ENCODE measurements at places on chromosomes 1 and 21. TPM values are rescaled to one million over a fixed set of nuclear protein-coding genes. Genes with fewer than 3 reads are reported as not detected.

DNA sequence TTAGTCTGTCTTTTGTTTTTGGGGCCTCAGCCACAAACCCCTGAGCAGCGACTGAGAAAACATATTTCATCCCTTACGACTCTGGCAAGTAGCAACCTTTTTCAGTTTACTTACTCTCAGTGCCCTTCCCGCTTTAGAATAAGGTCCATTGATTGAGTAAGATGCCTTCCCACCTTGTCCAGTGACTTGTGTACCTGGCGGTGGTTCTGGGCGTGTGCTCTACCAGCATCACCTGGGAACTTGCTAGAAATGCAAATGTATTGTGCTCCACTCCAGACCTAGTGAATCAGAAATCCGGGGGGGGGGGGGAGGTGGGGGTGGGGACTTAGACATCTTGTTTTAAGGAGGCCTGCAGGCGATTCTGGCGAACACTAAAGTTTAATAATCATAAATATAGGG, 72.1 kb downstream of the S1PR1 start:
- no peak for DNase-seq

FMO2 gene
- total RNA-seq, result 6.7 TPM

GRCh38 chr21:26281506-26281905, 110.9 kb upstream of the APP start:
- no peak for DNase-seq

DNA sequence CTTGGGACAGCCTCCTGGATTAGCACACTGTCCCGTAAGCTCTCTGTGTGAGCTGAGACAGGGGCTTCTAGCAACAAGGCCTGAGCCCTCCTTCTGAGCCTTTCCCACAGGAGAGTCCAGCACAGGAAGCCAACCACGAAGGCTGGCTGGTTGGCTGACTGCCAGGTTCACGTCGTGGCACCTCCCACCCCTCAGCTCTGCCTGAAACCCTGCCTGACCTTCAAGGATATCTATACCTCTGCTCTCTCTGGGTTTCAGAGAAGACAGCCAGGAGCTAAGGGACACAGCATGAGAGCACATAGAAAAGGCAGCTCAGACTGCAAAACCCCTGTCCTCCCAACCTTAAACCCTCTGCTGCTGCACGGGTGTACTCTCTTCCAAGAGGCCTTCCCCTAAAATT, 13.9 kb downstream of the DLGAP3 start:
- DNase-seq, result no peak

GRCh38 chr1:27360159-27361043, 6.4 kb downstream of the MAP3K6 start:
- no peak for DNase-seq

DNA sequence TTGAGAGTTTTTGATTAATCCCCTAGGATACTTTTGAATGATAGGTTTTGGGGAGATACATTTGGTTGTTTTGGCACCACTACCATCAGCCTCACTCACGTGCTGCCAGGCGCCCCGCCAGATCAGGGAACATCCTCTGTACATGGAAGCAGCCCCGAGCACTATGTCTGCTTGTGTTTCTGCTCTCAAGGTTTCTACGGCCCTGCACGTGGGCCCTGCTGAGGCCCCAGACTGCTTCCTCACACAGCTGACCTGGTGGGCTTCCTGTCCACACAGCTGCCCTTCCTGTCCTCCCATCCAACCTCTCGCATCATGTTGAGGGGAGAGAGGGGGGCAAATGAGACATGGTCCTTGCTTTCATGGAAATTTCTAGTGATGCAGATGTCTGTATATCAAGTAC, 20.0 kb downstream of the ADARB1 start:
- DNase-seq, result no peak

DCAF8 gene
- 137 TPM for total RNA-seq

DNA sequence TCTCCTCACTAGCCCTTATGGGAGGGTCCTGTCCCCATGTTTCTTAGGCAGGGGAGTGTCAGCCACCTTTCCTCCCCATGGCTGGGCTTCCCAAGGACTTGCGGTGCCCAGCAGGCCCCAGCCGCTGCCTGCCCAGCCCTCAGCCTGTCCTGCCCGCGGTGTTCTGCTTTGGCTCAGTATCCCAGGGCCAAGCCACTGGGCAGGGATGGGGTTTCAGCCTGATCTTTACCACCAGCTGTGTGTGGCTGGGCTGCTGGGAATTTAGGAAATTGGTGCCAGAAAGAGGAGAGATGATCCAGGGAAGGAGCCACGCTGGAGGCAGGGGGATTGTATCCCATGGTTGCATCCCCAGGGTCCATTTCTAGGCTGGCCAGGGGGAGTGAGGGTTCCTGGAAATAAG, 6.9 kb upstream of the IGFN1 start:
- no peak for DNase-seq

DNA sequence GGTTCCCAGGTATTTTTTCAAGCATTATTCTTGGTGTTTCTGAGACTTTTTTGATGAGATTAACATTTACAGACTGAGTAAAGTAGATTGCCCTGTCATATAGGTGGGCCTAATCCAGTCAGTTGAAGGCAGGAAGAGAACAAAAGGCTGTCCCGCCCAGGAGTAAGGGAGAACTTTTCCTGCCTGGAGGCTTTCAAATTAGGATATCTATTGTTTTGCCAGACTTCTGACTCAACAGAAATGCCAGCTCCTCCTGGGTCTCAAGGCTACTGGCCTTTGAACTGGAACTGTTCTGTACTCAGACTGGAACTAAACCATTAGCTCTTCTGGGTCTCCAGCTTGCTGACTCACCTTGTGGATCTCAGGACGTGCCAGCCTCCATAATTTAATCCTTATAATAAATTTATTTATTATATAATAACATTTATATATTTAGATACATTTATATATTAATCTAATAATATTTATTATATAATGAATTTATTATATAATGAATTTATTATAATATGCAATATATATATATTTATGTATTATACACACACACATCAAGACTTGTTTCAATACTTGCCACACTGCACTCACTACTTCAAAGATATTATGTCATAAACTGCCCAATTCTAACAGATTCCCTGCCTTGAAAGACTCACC, 510.8 kb upstream of the B3GALT2 start:
- DNase-seq, result no peak

GRCh38 chr1:211900441-211900840, 69.9 kb upstream of the LPGAT1 start:
- DNase-seq, result no peak

DNA sequence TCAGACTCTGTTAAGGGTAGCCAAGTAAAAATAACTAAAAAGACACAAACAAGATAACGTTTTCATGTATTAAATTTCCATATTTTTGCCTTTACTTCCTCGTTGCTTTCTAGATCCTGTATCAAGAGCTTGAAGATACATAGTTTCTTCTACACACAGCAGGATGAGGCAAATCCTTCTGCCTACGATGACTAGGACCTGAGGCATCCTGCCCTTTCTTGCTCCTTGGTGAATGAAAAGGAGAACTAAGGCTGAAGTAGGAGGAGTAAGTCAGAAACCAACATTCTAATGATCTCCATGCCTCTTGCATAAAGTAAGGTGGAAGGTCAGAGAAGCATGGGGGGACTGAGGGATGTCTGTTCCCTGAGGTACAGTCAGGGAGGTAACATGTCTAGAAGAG, 102.6 kb downstream of the GPATCH2 start:
- no peak for DNase-seq

DNA sequence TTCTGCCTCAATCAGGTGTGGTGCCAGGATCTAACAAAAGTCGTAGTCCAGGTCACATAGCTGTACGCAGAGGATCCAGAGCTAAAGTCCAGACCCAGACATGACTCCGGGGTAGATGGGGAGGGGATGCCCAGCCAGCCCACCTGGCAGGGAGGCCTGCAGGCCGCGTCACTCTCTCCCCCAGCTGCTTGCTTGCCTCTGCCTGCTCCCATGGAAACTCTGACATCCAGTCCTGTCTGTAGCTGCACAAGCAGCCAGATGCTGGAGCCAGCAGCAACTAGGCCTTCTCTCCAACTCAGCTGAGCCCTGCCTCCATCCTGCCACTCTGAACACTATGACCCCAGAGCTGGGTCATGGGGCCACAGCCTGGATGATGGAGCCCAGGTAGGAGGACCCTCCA, 8.1 kb downstream of the COL8A2 start:
- DNase-seq, result no peak

DNA sequence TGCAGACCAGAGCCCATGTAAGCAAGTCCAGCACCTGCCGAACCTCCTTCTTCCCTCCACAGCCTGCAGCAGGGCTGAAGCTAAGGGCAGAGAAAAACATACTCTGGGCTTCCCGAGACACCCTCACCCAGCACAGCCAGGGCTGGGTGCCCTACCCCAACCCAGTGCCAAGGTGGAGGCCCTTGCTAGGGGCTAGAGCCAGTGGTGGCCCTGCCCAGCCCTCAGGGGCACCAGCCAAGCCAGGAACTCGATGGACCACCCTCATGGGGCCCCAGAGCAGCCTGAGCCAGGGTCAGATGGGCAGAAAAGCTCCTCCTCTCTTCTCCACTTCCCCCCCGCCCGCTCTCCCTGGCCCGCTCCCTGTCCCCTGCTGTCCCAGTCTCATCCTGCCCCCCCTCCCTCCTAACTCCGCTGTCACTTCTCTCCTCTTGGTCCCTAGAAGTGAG, 15.9 kb downstream of the TNFRSF25 start:
- no peak for DNase-seq

- no peak for DNase-seq
Measured at GRCh38 chr1:107142666-107143065, 1.8 kb downstream of the NTNG1 start.

- no peak for DNase-seq
Measured at GRCh38 chr1:157941939-157942338, 51.5 kb upstream of the KIRREL1 start.

DNA sequence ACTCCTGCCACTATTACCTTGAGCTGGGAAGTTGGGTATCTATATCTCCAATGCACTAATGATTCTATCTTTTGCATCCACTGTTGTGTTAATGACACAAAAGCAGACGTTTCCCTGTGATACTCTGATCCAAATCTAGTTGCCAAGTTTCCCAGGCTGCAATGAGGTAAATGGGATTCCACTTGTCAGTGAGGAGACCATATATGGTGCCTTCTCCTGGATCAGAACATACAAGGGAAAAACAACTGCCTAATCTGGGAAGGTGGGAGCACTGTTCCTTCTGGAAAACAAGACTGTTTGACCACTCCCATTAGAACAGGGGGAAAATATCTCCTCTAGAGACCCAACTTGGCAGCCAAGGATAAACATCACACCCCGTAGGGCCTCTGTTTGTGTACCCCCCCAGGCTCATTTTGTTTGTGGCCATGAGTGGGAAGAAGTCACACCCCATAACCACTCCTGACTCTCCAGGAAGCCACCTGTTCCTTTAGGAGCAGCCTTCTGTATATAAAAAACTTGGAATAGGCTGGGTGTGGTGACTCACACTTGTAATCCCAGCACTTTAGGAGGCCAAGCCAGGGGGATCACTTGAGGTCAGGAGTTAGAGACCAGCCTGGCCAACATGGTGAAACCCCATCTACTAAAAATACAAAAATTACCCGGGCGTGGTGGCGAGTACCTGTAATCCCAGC, 28.5 kb upstream of the SLC6A9 start:
- no peak for DNase-seq

DNA sequence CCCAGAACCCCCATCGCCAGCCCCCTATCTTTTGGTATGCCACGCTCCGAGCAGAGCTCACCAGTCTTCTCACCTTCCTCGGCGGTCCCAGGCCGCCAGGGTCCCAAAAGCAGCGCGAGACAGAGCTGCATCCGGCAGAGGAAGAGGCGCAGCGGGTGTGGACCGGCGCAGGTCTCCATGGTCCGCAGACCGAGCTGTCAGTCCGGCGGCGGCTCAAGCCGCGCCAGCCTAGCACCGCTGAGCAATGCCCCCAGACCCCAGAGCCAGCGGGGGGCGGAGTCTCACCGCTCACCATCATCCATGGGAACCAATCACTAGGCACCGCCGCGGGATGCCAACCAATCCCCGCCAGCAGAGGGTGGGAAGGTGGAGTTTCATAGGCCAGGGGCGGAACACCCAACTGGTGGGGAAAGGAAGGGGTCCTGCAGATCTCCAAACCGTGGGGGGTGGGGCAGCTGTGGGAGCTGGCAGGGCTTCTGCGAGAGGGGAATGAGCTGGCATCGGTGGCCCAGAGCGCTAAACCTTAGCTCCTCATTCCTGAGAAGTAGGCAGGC, at the start of gene EPHA10:
EPHA10 (minus strand) TSS at position 233 of the 554 bp plus-strand sequence; CDS start at position 179, 54 bp downstream.
- no peak for DNase-seq

NOS1AP gene
- 7.0 TPM for total RNA-seq

- no peak for DNase-seq
Measured at GRCh38 chr1:155012776-155013602, 10.4 kb downstream of the ZBTB7B start.

DNA sequence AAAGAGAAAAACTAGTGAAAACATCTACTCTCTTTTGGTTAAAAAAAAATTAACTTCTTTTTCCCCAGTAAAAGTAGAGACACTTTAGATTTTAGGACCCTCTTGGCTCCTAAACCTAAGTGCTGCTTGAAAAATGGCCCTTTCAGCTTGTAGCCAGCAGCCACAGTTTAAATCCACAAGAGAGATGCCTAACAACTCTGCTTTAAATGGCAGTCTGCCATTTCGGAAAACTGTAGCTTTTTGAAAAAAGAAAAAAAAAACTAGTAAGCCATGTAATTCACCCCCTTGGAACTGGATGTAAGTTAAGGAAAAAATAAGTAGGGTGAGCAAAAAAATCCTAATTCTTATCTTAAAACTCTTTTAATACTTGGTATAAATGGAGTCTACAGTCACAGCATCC, 56.0 kb downstream of the LHX9 start:
- DNase-seq, result no peak

DNA sequence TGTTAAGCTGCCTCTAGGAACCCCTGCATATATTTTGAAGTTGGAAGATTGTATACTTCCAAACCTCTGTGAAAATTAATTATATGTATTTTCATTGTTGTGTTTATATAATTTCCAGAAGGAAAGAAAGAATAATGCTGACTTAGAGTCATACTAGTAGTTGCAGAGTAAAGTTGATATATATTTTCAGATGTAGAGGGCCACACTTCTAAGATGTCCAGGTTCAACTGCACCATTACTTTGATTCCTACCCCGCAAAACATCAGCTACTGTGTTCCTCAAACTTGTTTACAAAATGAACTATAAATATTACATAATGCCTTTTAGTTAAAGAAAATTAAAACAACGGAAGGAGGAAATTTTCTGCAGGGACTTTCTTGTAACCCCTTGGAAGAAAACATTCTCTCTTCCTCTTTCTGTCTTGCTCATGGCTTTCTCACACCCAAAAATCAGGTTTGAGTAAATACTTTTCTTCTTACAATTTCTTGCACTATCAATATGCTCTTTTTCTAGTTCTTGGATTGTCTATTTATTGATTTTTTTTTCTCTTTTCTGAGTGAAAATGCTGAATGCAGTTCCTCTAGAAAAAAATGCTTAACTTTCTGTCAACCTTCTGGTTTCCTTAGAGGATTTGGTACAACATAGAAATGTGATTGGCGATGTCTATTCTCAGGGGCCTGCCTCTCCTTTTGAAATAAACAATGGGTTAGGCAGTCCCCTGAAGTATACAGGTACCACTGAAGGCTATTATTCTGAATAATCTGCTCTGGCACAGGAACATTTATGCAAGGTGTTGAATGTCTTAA, 867.8 kb downstream of the TTLL7 start:
- no peak for DNase-seq

GRCh38 chr1:186202271-186202764, 172.7 kb downstream of the TPR start:
- peak; percentile 42 for DNase-seq
